ENCODE measurements at places on chromosomes 3 and 15.

GRCh38 chr3:177646749-177647148 is 449.5 kb upstream of the TBL1XR1 start:
- no peak for DNase-seq

DNA sequence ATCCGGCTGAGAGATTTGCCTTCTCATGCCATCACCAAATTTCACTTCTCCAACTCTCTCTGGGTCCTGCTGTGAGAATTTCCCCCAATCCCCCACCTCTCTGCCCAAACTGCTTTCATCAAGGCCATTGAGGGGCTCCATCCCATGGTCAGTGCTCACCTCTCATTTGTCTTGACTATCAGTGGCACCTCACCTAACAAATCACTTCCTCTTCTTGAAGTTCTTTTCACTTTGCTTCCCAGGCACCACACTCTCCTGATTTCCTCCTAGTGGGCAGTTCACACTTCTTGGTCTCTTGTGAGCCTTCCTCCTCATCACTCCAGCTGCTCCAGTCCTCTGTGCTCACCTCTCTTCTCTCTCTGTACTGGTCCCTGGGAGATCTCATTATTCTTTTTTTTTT is 169.6 kb downstream of the OPA1 start:
- DNase-seq, result no peak

- DNase-seq, result no peak
These were observed 158.1 kb downstream of the APBA2 start for GRCh38 chr15:29043736-29044502.

GRCh38 chr3:172520301-172520831 is 2.9 kb downstream of the TNFSF10 start:
- DNase-seq, result peak; percentile 35

GRCh38 chr15:41940441-41940857 is 31.9 kb downstream of the EHD4 start:
- no peak for DNase-seq

GRCh38 chr15:91609966-91610365 is 243.5 kb upstream of the SLCO3A1 start:
- DNase-seq, result no peak

- DNase-seq, result no peak
These were observed 434.9 kb upstream of the TPM1 start for GRCh38 chr15:62607643-62608042.
